ENCODE measurements at places on chromosomes 3 and 15. TPM values are rescaled to one million over a fixed set of nuclear protein-coding genes. Genes with fewer than 3 reads are reported as not detected.

Gene MYEF2
- 1.8 TPM for total RNA-seq

Gene CATSPER2
- total RNA-seq, result 4.7 TPM

Gene TRPM1
- under 0.01 TPM for total RNA-seq

Gene PRSS50
- not detected for total RNA-seq

Gene CCDC13
- total RNA-seq, result 1.6 TPM

Gene SCN10A
- not detected for total RNA-seq

Gene ALDH1A3
- 666 TPM for total RNA-seq

Gene CADM2
- total RNA-seq, result 0.26 TPM

Gene TIMP4
- total RNA-seq, result 2.6 TPM

Gene TAMM41
- 4.1 TPM for total RNA-seq

Gene SLTM
- 102 TPM for total RNA-seq

Gene DENND6A
- total RNA-seq, result 26.1 TPM

Gene THRB
- total RNA-seq, result 9.0 TPM

Gene MAPKAPK3
- 47.1 TPM for total RNA-seq

Gene GTF2A2
- total RNA-seq, result 19.0 TPM

Gene LRRC3B
- not detected for total RNA-seq

Gene HHATL
- total RNA-seq, result not detected

Gene ATP8B4
- total RNA-seq, result 0.26 TPM

Gene MITF
- 2.3 TPM for total RNA-seq

Gene CLDN16
- 0.26 TPM for total RNA-seq

Gene VGLL3
- total RNA-seq, result 1.1 TPM

Gene STRC
- total RNA-seq, result 0.38 TPM

Gene C3orf20
- total RNA-seq, result under 0.01 TPM

Gene SLC12A1
- total RNA-seq, result not detected

Gene SPTBN5
- 0.53 TPM for total RNA-seq

Data from bronchial epithelial cell (primary cell).